Right atrium auricular region (tissue), 2 donors: ENCODE measurements at places on chromosomes 6 and 20.

GRCh38 chr6:94227741-94228140, 808.4 kb upstream of the EPHA7 start:
- H3K4me3 ChIP-seq: no peak overlapping the region
- H3K27ac ChIP-seq: no peak overlapping the region
- H3K4me1 ChIP-seq: no peaks in the 10 kb centered on the region
- no peaks in the 10 kb centered on the region for H3K27me3 ChIP-seq
- DNase-seq: no peak
- H3K36me3 ChIP-seq: no peaks in the 10 kb centered on the region

DNA sequence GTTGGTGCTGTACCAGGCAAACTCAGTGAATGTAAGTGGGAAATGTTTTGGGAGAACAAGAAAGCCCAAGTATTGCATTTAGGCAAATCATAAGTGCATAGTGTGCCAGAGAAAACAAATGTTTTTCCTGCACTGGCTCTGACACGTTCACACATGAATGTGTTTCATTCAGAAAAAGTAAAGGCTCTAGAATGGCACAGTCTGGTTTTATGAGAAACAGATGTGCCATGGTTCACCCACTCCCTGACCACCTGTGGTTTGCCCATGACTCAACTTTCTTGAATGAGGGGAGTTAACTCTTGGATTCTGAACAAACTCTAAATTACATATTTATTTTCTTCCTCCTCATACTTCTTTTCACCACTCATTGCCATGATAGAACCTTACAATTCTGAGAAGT, 126.9 kb downstream of the KCNQ5 start:
- H3K27ac ChIP-seq: no peak overlapping the region
- no peaks in the 10 kb centered on the region for H3K27me3 ChIP-seq
- H3K36me3 ChIP-seq: no peaks in the 10 kb centered on the region
- no peak for DNase-seq
- no peaks in the 10 kb centered on the region for H3K4me1 ChIP-seq

DNA sequence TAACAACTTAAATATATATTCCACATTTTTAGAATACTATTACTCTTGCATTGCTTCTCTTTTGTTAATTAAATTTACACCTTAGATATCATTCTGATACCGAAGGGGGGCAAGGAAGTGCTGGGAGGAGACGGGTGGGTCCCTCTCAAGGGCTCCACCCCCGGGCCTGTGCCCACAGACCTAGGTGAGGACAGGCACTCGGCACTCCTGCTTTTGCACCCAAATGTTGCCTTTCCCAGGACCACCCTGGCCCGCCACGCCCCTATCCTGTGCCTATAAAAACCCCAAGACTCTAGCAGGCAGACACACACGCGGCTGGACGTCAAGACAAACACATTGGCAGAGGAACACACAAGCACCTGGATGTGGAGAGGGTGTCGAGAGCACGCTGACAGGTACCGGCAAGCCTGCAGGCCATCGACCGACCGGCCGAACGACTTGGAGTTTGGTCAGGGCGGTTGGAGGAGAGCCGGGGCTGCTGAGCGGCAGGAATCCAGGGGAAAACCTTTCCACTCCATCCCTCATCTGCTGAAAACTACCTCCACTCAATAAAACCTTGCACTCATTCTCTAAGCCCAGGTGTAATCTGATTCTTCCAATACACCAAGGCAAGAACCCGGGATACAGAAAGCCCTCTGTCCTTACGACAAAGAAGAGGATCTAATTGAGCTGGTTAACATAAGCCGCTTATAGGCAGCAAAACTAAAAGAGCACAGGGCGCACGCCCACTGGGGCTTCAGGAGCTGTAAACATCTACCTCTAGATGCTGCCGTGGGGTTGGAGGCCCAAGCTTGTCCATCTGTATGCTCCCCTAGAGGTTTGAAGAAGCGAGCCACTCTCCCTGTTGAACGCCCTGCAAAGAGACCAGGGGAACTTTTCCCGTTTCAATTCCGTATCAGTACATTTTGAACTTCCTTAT, 197.4 kb upstream of the PRSS16 start:
- no peak for DNase-seq
- H3K36me3 ChIP-seq: no peaks in the 10 kb centered on the region
- no peaks in the 10 kb centered on the region for H3K27me3 ChIP-seq
- H3K4me3 ChIP-seq: no peak overlapping the region

GRCh38 chr6:145213614-145214013, 521.7 kb downstream of the EPM2A start:
- H3K4me3 ChIP-seq: no peak overlapping the region
- H3K27me3 ChIP-seq: no peaks in the 10 kb centered on the region
- no peaks in the 10 kb centered on the region for H3K36me3 ChIP-seq
- no peak for DNase-seq
- H3K4me1 ChIP-seq: no peaks in the 10 kb centered on the region

GRCh38 chr6:35396991-35397390, 54.6 kb downstream of the PPARD start:
- H3K36me3 ChIP-seq: no peaks in the 10 kb centered on the region
- H3K4me1 ChIP-seq: peaks cover 24% of the 10 kb centered on the region
- H3K27me3 ChIP-seq: no peaks in the 10 kb centered on the region

DNA sequence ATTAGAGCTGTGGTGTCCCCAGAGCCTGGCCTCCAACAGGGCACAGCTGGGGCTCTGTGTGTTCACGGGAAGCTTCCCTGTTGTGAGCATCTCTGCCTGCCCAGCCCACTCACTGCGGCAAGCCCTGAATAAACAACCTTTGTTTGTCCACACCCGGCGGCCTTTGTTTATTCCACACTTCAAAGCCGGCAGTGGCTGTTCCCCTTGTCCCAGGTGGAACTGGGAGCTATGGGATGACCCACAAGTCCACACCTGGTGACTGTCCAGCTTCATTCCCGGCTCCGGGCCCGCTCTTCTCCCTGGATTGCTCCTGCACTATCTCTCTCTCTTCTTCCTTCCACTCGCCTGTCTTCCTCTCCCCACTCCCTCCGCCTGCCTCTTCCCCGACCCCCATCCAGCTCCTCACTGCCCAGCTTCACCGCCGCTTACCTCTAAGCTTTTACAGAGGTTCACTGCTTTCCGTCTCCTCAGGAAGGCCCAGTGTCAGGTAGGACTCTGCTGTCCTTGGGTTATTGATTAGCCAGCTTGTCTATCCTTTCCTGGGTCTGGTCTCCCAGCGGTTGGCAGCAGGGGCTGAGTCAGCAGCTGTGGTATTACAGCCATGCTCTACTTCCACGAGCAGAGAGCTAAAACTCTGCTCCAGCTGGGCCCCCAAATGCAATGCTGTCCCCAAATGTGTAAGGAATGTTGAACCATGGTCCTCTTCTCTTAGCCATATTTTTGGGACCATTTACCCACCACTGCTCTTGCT, 17.8 kb downstream of the DACT2 start:
- no peaks in the 10 kb centered on the region for H3K27me3 ChIP-seq
- no peak overlapping the region for H3K4me3 ChIP-seq
- H3K4me1 ChIP-seq: no peaks in the 10 kb centered on the region
- no peak overlapping the region for H3K27ac ChIP-seq

DNA sequence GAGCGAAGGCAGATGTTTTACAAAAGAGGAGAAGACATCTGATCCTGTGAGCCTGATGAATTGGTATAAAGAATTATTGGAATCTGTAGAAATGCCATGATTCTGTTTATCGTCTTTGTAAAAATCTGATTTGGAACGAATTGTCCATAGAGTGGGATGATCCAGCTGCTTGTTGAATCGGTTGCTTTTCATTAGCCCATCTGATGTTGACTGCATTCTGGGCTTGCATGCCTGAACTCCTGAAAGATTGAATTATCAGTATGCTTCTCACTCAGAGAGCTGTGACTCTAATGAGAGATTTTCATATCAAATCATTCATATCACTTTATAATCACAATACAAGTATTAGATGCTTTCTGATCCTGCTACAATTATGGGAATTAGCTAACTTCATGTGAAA, 100.6 kb downstream of the KLHL32 start:
- H3K27ac ChIP-seq: no peak overlapping the region
- H3K36me3 ChIP-seq: no peaks in the 10 kb centered on the region

GRCh38 chr6:127518710-127519468, at the start of gene MTCL3:
Gene MTCL3, minus strand, starts transcription at chr6:127519335.
- no peaks in the 10 kb centered on the region for H3K4me1 ChIP-seq
- no peak within 1 kb of the TSS for H3K27ac ChIP-seq
- DNase-seq: no peak
- no peaks in the 10 kb centered on the region for H3K36me3 ChIP-seq

DNA sequence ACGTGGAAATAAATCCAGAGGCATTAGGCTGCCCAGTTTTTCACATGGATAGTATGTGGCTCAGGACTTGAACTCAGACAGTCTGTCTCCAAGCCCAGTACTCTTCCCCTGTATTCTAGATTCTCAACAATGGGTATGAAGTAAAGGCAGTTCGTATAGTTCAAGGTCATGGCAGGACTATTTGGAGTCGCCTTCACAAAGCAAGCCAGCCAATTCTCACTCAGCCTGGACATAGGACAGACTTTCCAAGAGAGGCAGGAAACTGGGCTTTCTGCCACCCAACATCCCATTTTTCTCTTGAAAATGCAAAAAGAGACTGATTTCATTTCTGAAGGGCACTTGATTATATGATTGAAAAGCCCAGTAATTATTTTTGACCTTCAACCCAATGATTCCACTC, 111.0 kb downstream of the EDN1 start:
- no peak for DNase-seq
- no peaks in the 10 kb centered on the region for H3K4me1 ChIP-seq
- H3K27me3 ChIP-seq: no peaks in the 10 kb centered on the region
- H3K4me3 ChIP-seq: no peak overlapping the region
- H3K27ac ChIP-seq: no peak overlapping the region
- no peaks in the 10 kb centered on the region for H3K36me3 ChIP-seq

- DNase-seq: no peak
- no peaks in the 10 kb centered on the region for H3K36me3 ChIP-seq
- no peak overlapping the region for H3K4me3 ChIP-seq
- no peak overlapping the region for H3K27ac ChIP-seq
- H3K4me1 ChIP-seq: peaks cover 22% of the 10 kb centered on the region
- H3K27me3 ChIP-seq: no peaks in the 10 kb centered on the region
These were observed 79.9 kb downstream of the GCLC start for GRCh38 chr6:53464927-53465460.

GRCh38 chr6:19805129-19805481, 32.1 kb upstream of the ID4 start:
- H3K27me3 ChIP-seq: no peaks in the 10 kb centered on the region
- peak overlapping the region; percentile 59 for H3K4me3 ChIP-seq
- no peaks in the 10 kb centered on the region for H3K36me3 ChIP-seq
- no peak for DNase-seq
- no peaks in the 10 kb centered on the region for H3K4me1 ChIP-seq

- no peak overlapping the region for H3K4me3 ChIP-seq
- H3K36me3 ChIP-seq: peaks cover 59% of the 10 kb centered on the region
- peak; percentile 66 for DNase-seq
- no peaks in the 10 kb centered on the region for H3K27me3 ChIP-seq
These were observed 43.7 kb downstream of the DSTN start for GRCh38 chr20:17613328-17614175.

- H3K4me3 ChIP-seq: no peak overlapping the region
- no peaks in the 10 kb centered on the region for H3K4me1 ChIP-seq
- H3K36me3 ChIP-seq: no peaks in the 10 kb centered on the region
- no peak for DNase-seq
- no peak overlapping the region for H3K27ac ChIP-seq
These were observed 18.9 kb upstream of the ROS1 start for GRCh38 chr6:117444600-117444999.

- H3K4me1 ChIP-seq: no peaks in the 10 kb centered on the region
- no peaks in the 10 kb centered on the region for H3K36me3 ChIP-seq
- no peak for DNase-seq
These were observed 1124.6 kb upstream of the MAP3K7 start for GRCh38 chr6:91711518-91711917.

- peaks cover 34% of the 10 kb centered on the region for H3K4me1 ChIP-seq
- no peak for DNase-seq
- no peaks in the 10 kb centered on the region for H3K27me3 ChIP-seq
- peak overlapping the region; percentile 82 for H3K4me3 ChIP-seq
- peak overlapping the region; percentile 96 for H3K27ac ChIP-seq
- peaks cover 28% of the 10 kb centered on the region for H3K36me3 ChIP-seq
These were observed 892 bp upstream of the DXO start for GRCh38 chr6:31972709-31973350.

GRCh38 chr6:147345902-147346301, 141.7 kb downstream of the STXBP5 start:
- H3K27me3 ChIP-seq: no peaks in the 10 kb centered on the region
- no peak overlapping the region for H3K4me3 ChIP-seq
- no peaks in the 10 kb centered on the region for H3K4me1 ChIP-seq
- H3K27ac ChIP-seq: no peak overlapping the region

DNA sequence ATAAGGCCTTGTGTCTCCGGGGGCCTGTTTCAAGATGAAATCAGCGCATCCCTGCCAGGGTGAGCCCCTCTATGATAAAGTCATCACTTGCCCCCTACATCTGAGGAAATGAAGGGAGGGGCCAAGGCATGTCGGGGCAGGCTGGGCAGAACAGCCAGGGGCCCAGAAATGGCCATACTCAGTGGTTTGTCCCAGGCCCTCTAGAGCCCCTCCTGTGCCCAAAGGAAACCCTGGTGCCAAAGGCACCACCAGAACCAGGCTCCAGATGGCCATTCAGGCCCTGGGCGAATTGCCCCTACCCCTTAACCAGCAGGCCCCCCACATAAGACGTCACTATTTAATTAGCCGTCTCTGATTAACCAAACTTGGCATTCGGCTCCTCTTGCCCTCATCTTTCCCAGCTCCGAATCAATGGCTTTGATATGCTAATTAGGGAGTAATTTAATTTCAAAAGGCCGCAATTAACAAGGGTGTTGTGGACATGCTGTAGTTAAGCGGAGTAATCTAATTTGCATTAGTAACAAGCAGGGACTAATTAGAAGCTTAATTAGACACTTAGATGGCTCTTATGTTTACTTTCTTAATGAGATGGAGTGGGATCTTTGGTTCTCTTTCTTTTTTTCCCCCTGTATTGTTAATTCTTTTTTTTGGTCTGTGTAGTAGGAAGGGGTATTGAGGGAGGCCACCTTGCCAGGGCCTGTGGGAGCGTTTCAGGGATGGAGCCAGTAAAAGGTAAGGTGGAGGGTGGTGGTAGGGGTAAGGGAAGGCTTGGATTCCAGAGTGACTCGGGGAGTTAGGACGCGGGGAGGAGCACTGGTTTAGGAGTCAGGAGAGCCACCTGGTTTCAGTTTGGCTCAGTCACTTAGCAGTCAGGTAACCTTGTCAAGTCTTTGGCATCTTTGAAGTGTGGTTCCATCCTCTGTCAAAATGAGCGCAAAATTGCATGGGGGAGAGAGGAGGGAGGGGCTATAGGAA, 9.4 kb downstream of the FOXP4 start:
- H3K27ac ChIP-seq: no peak overlapping the region
- H3K36me3 ChIP-seq: peaks cover 5% of the 10 kb centered on the region
- DNase-seq: no peak
- no peaks in the 10 kb centered on the region for H3K27me3 ChIP-seq
- H3K4me3 ChIP-seq: no peak overlapping the region

- H3K4me3 ChIP-seq: peak overlapping the region; percentile 10
- peak; percentile 93 for DNase-seq
- H3K36me3 ChIP-seq: no peaks in the 10 kb centered on the region
- H3K4me1 ChIP-seq: peaks cover 27% of the 10 kb centered on the region
- H3K27me3 ChIP-seq: no peaks in the 10 kb centered on the region
These were observed 5.5 kb downstream of the PTGIS start for GRCh38 chr20:49562311-49563014.

- H3K27me3 ChIP-seq: no peaks in the 10 kb centered on the region
- no peaks in the 10 kb centered on the region for H3K4me1 ChIP-seq
- DNase-seq: no peak
- H3K27ac ChIP-seq: no peak overlapping the region
- no peak overlapping the region for H3K4me3 ChIP-seq
These were observed 36.8 kb upstream of the CDKAL1 start for GRCh38 chr6:20497216-20498040.
